Naive B cell (primary cell): ENCODE measurements at places on chromosomes 2 and 18. TPM values are rescaled to one million over a fixed set of nuclear protein-coding genes. Genes with fewer than 3 reads are reported as not detected.

DNA sequence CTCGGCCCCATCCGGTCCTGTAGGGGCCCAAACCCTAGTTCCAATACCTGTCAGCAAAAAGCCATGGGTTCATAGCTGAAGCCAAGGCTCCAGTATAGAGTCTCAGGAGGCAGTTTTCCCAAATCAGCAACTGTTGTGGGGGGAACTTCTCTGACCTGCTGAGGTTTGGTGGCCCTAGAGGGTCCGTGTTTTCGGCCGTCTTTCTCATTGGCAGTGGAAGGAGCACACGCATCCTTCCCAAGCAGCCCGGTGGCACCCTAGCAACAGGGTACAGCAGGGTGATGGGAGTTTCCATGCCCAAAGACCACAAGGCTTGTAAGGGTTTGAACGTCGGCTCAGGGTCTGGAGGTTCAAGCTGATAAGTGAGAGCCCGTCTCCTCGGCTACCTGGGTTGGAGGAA lies 6.6 kb downstream of the FOSL2 start:
- no peaks in the 10 kb centered on the region for H3K4me1 ChIP-seq
- H3K27ac ChIP-seq = no peak overlapping the region
- no peak for DNase-seq
- no peaks in the 10 kb centered on the region for H3K27me3 ChIP-seq
- no peak overlapping the region for H3K4me3 ChIP-seq

DNA sequence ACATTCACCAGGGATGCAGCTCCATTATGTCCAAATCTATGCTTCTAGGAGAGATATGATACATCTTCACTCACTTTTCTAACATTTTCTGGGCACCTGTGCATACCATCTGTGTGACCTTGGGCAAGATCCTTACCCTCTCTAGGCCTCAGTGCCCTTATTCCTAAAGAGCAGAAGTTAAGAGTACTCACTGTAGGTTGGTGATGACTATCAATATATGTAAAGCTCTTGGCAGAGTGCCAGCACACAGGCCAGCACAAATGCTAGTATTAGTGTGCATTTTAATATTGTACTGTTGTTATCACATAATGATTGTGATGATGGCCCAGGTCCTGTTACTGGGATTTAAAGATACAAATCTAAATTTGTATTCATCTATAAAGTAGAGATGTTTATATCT lies 199.2 kb downstream of the RAD51AP2 start:
- no peak for DNase-seq
- no peak overlapping the region for H3K4me3 ChIP-seq
- no peaks in the 10 kb centered on the region for H3K36me3 ChIP-seq
- no peaks in the 10 kb centered on the region for H3K27me3 ChIP-seq
- H3K4me1 ChIP-seq = no peaks in the 10 kb centered on the region

DNA sequence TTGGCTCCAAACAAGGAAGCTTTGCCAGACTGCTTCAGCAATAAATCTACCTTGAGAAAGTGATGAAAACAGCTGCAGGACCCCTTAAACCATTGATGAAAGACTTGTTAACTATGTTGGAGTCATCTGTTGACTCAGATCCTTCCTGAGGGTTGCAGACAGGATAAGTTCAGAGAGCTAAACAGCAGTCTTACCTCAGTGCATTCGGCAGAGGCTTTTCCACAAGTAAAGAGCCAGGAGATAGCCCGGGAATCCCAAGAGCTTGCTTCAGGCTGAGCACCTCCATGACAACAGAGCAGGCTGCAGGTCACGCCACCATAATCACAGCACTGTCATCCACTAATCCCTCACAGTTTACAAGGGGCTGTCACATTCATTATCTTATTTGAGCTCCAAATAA lies 23.7 kb downstream of the KIAA2012 start:
- no peak overlapping the region for H3K4me3 ChIP-seq
- no peak overlapping the region for H3K27ac ChIP-seq
- no peak for DNase-seq
- H3K36me3 ChIP-seq = no peaks in the 10 kb centered on the region
- H3K4me1 ChIP-seq = peaks cover 12% of the 10 kb centered on the region

DNA sequence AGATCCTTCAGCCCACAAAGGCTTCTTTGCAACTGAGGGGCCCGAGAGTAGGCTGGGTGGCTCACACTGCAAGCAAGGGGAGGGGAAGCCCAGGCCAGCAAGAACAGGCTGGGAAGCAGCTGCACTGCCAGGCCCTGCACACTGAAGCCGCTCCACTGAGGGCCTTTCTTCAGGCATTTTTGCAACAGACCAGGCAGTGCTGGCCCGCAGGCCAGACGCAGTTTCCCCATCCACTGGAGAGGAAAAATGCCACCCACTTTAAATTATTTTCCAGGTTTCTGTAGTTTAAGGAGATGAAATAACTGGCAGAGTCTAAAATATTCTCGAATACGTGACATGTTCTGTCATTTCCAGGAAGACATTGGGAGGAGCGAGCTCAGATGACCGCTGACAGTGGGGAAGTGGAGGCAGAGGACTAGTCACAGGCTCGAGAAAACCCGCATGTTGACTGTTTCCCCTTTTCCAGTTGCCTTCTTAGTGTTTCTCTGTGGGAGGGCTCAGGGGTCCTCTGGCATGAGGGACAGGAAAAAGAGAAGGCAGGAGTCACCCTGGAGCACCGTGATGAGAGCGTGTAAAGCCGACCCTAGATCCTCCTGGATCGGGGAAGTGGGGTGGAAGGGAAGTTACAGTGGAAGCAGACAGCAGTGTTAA lies 53.3 kb upstream of the B3GNT7 start:
- no peak for DNase-seq
- no peaks in the 10 kb centered on the region for H3K36me3 ChIP-seq
- H3K27ac ChIP-seq = no peak overlapping the region
- no peaks in the 10 kb centered on the region for H3K4me1 ChIP-seq

DNA sequence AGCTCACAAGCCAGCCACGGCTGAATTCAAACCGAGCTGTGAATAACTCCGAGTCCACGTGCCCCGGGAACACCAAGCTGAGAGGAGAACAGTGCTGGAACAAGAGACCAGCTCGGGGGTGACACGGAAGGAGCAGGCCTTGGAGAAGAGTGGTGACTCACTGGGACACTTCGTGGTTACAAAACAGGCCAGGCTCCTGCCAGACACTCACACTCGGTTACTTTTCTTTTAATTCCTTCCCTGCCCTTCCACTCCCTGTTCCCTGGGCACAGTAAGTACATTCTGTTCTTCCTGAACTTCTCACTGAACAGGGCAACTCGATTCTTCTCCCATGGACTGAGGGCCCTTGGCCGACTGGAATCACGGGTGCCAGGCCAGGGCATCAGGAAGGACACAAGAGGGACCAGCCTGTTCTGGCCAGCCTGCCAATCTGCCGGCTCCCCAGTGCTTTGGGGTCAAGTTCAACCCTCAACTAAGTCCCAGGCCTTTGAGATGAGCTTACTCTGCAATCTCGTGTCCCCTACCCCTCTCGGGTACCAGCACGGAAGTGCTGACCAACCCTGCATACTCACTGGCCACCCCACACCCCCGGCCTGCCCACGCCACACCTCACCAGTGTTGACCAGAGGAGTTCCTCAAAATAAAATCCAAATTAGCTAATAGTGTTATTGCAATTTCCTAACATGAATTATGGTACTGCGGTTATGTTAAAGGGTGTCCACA lies 87.5 kb downstream of the TFCP2L1 start:
- no peak for DNase-seq
- H3K4me3 ChIP-seq = no peak overlapping the region
- no peak overlapping the region for H3K27ac ChIP-seq
- no peaks in the 10 kb centered on the region for H3K36me3 ChIP-seq
- H3K27me3 ChIP-seq = no peaks in the 10 kb centered on the region

GRCh38 chr2:96806468-96807126 lies 9.5 kb upstream of the CNNM3 start:
- peak; percentile 78 for DNase-seq
- H3K27me3 ChIP-seq = no peaks in the 10 kb centered on the region
- H3K4me1 ChIP-seq = peaks cover 12% of the 10 kb centered on the region
- peak overlapping the region; percentile 89 for H3K4me3 ChIP-seq
- no peaks in the 10 kb centered on the region for H3K36me3 ChIP-seq

DNA sequence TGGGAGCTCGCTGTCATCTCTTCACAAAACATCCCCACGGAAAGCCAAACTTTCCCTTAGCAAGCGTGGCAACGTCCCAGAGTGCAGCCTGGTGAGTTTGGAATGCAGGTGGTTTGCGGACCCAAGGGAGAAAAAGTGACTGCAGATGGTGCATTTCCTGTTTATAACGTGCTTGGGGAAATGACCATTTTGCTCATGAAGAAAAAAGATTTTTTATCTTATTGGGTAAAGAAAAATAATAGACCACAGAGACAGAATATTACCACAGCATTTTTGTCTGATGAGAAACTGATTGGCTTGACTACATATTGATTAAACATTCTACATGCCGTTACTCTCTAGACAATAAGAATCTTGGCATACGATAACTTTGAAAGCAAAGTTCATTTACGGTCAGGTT lies 136.5 kb downstream of the COPS8 start:
- no peak overlapping the region for H3K4me3 ChIP-seq
- H3K4me1 ChIP-seq = no peaks in the 10 kb centered on the region
- H3K27me3 ChIP-seq = peaks cover 11% of the 10 kb centered on the region
- H3K36me3 ChIP-seq = no peaks in the 10 kb centered on the region

DNA sequence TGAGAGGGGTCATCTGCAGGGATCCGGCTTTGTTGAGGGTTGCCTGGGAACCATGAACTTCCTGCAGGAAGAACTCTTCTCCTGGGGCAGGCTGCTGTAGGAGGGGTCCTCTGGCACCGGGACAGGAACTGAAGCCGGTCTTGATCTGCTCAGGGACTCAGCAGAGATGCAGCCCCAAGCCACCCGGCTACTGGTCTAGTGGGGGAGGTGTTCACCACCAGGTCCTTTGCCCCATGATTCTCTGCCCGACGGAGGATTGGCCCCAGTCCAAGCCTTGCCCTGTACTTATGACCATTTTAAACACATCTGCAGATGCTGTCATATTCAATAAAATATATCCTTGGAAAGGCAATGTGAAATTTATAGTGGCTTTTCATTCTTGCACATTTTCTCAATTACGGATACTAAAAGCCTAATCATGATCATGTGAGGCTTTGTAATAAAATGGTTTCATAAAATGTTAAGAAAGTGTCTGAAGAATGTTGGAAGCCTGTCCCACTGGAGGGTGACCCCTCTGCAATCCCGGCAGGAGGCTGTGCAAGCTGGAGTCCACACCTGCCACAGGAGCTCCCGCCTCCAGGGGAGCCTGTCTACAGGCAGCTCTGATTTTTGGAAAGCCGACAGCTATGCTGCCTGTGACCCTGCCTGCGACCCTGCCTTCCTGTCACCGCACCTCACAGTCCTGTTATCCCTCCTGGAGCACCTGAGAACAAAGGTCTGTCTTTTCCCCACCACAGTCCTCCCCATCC lies 98.8 kb upstream of the TAF1B start:
- H3K27me3 ChIP-seq = peaks cover 8% of the 10 kb centered on the region
- H3K27ac ChIP-seq = no peak overlapping the region
- no peaks in the 10 kb centered on the region for H3K36me3 ChIP-seq
- no peak overlapping the region for H3K4me3 ChIP-seq

- H3K27ac ChIP-seq = no peak overlapping the region
- H3K27me3 ChIP-seq = no peaks in the 10 kb centered on the region
- DNase-seq = no peak
- peaks cover 15% of the 10 kb centered on the region for H3K4me1 ChIP-seq
Observed at GRCh38 chr2:231515603-231516002, 14.6 kb downstream of the NMUR1 start.

GRCh38 chr2:125296742-125297141 lies 1271.7 kb downstream of the CNTNAP5 start:
- H3K4me3 ChIP-seq = no peak overlapping the region
- no peaks in the 10 kb centered on the region for H3K27me3 ChIP-seq
- no peaks in the 10 kb centered on the region for H3K4me1 ChIP-seq
- H3K36me3 ChIP-seq = no peaks in the 10 kb centered on the region

DNA sequence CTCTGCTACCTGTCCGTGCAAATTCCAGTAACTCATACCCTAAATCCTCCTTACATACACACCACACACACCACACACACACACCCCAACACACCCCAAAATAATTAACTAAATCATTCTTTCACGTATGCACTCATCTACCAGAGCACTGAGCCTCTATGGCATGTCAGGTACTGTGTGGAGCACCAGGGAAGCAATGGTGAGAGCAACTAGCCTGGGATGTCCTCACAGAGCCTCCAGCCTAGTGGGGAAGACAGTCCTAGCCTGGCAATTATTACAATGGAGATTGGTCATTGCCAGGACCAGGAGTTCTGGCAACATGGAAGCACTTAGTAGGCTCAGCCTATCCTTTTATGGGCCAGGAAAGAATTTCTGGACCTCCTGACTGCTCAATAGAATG lies 72.7 kb upstream of the LCLAT1 start:
- peaks cover 23% of the 10 kb centered on the region for H3K4me1 ChIP-seq
- H3K36me3 ChIP-seq = no peaks in the 10 kb centered on the region
- H3K4me3 ChIP-seq = no peak overlapping the region
- DNase-seq = no peak

DNA sequence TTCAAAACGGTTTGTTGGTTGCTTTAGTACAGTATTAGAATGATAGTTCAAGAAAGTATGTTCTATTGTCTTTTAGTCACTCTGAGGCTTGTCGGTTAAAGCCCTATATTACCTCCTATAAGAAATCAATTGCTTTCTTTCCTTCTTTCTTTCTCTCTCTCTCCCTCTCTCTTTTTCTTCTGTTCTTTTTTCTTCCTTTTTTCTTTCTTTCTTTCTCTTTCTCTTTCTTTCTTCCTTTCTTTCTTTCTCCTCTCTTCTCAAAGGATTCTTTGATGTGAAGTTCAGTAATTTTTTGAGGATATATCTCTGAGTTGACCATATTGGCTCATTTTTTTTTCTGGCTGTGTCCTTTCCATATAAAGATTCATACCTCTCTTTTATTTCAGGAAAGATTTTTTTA lies 249.4 kb downstream of the SRBD1 start:
- no peaks in the 10 kb centered on the region for H3K36me3 ChIP-seq
- no peak overlapping the region for H3K4me3 ChIP-seq
- no peaks in the 10 kb centered on the region for H3K27me3 ChIP-seq

DNA sequence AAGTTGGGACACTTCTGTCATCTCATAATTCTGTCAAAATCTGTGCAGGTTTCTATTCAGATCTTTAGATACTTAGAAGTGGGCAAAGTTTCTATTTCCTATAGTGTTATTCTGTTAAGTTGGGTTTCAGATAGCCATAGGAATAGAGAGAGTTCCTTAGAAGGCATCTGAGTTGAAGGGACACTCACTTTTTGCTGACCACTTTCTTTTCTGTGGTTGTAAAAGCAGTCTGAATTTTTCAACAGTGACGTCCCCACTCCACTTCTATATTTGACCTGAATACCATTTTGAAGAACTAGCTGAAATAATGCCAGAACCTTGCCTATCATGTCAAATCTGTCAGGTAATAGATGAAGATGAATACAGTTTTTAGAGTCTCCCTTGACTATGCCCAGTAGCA lies 267.3 kb downstream of the SPAG16 start:
- no peak overlapping the region for H3K27ac ChIP-seq
- DNase-seq = no peak
- H3K4me3 ChIP-seq = no peak overlapping the region
- H3K36me3 ChIP-seq = no peaks in the 10 kb centered on the region
- no peaks in the 10 kb centered on the region for H3K27me3 ChIP-seq

GRCh38 chr2:201482543-201482942 lies 31.0 kb downstream of the STRADB start:
- no peak overlapping the region for H3K4me3 ChIP-seq
- H3K27me3 ChIP-seq = no peaks in the 10 kb centered on the region
- no peaks in the 10 kb centered on the region for H3K4me1 ChIP-seq
- no peaks in the 10 kb centered on the region for H3K36me3 ChIP-seq

- H3K4me1 ChIP-seq = no peaks in the 10 kb centered on the region
- peaks cover 6% of the 10 kb centered on the region for H3K27me3 ChIP-seq
- no peak for DNase-seq
- H3K36me3 ChIP-seq = no peaks in the 10 kb centered on the region
- H3K4me3 ChIP-seq = no peak overlapping the region
Observed at GRCh38 chr2:160952464-160953254, 207.6 kb upstream of the TANK start.

Gene C2orf80
- polyA plus RNA-seq = not detected

Gene SPP2
- polyA plus RNA-seq = not detected

Gene ZSWIM2
- not detected for polyA plus RNA-seq

Gene CHRNG
- not detected for polyA plus RNA-seq

Gene KCNG3
- not detected for polyA plus RNA-seq

Gene SERPINB4
- polyA plus RNA-seq = not detected

Gene TGFA
- not detected for polyA plus RNA-seq
